ENCODE measurements at places on chromosomes 12 and 14.
A peak's percentile ranks its signal among the peaks of the same experiment; 100 is the strongest.

GRCh38 chr14:30971586-30971985 lies 53.9 kb upstream of the AP4S1 start:
- DNase-seq: no peak

- DNase-seq: no peak
These were observed 118.7 kb downstream of the BEGAIN start for GRCh38 chr14:100468557-100468956.

DNA sequence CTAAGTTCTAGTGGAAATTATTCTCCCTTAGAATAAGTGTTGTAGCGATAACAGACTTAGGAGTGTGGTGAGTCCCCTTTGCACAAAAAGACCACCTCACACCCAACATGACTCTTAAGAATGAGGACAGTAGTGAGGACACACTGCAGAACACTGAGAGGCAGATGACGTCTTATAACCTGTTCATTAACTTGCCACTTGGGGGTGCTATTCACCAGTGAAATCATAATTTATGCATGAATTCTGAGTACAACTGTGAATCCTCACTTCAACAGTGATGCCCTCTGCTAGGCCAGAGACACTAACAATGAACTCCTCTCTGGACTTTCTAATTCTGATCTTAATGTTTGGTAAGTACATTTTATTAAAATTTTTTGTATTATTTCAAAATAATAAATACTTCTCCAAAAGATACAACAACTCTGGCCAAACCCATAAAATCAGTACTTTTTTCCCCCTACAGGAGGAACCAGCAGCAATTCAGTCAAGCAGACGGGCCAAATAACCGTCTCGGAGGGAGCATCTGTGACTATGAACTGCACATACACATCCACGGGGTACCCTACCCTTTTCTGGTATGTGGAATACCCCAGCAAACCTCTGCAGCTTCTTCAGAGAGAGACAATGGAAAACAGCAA lies 274.7 kb downstream of the DAD1 start:
- DNase-seq: no peak

DNA sequence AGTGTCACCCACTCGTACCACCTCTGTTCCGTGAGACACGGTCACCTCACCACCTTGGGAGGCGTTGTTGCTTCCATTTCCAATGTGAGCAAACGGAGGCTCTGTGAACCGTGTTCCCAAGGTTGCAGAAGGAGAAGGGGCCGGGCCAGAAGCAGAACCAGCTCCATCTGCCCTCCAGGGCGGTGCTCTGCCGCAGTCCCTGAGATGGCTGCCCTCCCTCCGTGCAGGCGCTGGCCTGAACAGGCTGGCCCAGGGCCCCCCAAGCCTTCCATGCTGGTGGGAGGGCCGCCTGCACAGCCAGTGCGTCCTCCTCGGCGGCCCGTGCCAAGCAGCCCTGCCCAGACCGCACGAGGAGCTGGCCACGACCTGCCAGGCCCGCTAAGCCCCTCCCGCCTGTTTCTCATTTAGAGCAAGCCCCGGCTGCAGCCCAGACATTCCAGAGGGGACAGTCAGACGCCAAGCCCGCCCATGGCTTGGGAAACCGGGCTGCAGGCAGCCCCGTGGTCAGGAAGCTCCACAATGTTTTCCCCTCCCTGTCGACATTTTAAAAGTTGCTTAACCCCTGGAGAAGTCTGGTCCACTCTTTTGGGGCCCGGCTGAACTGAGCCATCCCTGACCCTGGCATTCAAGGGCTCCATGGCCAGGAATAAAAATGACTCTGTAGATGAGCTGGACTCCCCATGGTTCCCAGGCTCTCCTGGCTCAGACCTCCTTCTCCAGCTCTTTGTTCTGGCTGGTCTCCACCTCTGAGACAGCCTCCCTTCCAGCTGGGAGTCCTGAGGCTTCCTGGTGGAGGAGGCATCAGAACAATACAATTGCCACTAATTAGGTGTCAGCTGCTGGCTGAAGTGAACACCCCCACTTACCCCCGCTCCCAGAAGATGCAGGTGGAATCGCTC lies 236.0 kb downstream of the BCL11B start:
- peak; percentile 84 for DNase-seq

DNA sequence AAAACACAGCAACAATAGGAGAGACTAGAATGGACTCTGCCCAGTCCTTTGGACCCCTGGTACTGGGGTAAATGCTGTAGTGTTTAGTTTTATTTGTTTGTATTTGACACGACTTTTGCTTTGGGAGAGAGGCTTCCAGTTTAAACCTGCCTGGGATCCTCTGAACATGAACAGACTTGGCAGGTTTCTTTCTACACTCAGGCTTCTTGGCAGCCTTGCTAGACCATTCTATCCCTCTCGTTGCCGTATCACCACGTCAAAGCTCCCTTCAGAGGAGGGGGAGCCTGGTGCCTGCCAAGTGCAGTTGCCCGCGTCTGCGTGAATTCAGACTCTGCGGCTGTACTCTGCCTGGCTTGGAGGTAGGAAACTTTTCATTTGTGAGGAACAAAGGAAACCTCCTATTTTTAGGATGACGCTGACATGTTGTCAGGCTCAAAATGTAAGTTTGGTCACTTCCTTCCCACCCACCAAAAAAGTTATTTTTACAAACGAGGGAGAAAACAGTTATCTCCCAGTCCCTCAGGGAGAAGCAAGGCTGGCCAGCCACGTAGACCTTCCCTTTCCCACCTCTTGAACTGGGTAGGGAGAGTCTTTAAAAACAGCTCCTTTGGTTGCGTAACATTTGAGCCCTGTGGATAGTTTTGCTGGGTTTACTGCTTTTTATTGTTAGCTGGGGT lies 25.9 kb downstream of the CD9 start:
- DNase-seq: peak; percentile 70

DNA sequence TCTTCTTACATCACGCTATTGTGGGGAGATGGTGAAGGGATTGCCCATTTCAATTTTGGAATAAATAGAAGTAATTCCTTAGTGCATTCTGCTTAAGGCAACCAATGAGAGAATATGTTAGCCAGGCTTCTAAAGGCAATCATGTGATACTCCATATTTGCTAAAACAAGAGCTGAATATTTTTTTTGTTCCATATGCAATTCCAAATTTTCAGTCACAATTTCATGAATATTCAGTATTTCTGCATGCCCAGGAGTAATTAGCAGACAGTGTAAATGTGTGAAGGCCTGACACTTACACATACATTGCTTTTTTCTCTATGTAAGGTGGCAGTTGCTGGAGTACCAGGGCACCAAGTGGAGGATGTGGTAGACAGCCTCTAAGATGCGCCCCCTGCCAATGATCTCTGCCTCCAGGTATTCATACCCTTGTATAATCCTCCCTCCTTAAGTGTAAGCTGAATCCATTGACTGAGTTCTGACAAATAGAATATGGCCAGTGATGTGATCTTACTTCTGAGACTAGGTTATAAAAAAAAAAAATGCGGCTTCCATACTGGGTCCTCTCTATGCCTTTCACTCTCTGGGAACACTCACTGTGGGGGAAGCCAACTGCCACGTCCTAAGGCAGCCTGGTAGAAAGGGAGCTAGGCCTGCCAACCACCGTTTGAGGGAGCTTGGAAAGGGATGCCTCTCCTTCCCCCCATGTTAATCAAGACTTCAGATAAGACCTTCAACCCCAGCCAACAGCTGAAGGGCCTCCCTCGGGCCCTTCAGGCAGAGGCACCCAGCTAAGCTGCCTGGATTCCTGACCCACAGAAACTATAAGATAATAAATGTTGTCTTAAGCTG lies 62.7 kb upstream of the PTGR2 start:
- DNase-seq: no peak
